Left lung (tissue), 14 donors: ENCODE measurements at places on chromosomes 1 and 21. TPM values are rescaled to one million over a fixed set of nuclear protein-coding genes. Genes with fewer than 3 reads are reported as not detected.

- DNase-seq: no peak
Observed at GRCh38 chr1:31567956-31568570, 8.3 kb upstream of the TINAGL1 start.

- DNase-seq: no peak
Observed at GRCh38 chr1:182652933-182653332, 31.5 kb downstream of the RGS8 start.

- no peak for DNase-seq
Observed at GRCh38 chr1:72637593-72637992, 355.3 kb upstream of the NEGR1 start.

Gene CRNN
- not detected for total RNA-seq

Gene KLHL17
- total RNA-seq: 17.9 TPM

GRCh38 chr1:246959944-246960693, 28.4 kb upstream of the AHCTF1 start:
- DNase-seq: no peak

DNA sequence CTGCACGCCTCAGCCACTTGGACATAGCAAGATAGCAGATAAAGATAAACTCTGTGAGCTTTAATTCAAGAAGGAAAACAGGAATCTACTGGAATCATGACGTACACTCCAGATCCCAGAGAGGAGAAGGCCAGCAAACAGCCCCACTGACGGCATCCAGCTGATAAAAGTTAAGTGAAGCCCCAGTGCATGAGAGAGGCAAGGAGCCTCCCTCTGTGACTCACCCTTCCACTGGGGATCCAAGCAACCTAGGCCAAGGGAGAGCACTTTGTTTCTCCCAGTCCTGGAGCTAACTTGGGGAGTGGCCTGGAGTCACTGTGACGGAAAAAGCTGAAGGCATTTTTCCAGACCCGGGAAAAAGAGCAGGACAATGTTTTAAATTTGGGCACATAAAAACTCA, 270.0 kb downstream of the AKT3 start:
- DNase-seq: no peak

DNA sequence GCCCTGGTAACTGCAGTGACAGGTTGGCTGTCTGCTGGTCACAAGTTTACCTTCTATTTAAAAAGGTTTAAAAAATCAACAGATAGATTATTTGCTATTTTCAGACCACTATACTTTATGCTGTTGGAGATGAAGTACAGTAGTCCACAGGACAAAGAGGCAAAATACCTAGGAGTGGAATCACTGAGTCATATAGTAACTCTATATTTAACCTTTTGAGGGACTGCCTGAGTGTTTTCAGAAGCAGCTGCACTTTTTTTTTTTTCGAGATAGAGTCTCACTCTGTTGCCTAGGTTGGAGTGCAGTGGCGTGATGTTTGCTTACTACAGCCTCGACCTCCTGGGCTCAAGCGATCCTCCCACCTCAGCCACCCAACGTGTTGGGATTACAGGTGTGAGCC, 11.7 kb downstream of the CNIH4 start:
- DNase-seq: no peak

GRCh38 chr1:15213341-15213821, 33.6 kb upstream of the FHAD1 start:
- DNase-seq: no peak

GRCh38 chr21:16578912-16579311, 849.1 kb downstream of the USP25 start:
- DNase-seq: no peak

Gene ZNF362
- 32.3 TPM for total RNA-seq

Gene CIART
- total RNA-seq: 3.4 TPM

DNA sequence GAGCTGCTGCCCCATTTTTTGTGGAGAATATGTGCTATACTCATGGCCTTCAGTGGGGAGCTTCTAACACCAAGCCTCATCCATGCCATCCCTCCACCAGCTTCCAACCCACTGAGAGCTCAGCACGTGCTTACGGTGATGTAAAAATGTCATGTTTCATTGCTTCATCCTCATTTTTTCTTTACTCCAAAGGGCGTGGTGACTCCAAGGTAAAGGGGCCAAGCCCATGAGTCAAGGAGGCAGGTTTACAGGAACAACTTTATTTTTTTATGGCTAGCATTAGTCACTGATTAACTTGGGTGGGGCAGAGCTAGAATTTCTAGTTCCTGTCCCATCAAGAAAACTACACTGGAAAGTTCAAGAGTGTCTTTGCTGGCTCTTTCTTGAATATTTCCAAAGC, at the start of gene C1orf226:
Gene C1orf226 (plus strand): TSS at position 346 of the 400 bp plus-strand sequence. CDS start 174 bp downstream, outside the sequence.
- DNase-seq: no peak

DNA sequence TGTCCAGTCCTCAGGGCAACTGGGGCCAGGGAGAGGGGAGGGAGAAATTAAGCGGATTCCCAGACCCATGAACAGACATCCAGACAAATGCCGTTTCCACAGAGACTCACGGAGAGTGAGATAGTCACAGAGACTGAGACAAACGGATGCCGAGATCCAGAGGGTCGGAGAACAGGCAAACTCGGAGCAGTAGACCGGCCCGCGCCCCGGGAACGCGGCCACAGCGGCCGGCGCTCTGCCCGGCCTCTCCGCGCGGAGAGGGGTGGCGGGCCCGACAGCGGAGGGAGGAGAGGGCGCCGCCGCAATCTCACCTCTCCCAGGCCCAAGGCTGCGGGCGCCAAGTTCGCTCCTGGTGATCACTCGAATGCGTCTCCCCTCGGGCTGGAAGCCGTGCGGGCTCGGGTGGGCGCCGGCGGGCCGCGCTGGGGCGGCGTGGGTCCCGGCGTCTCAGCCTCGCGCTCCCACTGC, 831 bp upstream of the FOXD2 start:
- no peak for DNase-seq

DNA sequence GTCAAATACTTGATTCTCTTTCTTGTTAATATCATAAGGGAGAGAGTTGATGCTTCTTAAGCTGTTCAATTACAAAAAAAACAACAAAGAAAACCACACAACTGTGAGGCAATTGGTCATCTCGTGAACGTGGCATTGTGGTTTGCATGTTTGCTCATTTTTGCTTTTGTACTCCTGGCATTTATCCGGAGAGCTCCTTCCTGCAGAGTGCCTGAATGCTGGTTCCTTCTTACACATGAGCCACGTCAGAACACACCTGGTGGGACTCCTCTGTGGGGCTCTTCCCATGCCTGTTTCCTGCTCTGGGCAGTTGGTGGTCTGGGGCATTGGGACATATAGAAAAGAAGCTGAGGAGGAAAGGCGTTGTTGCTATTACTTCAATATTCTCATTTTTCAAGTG, 25.7 kb downstream of the KCNK1 start:
- no peak for DNase-seq

DNA sequence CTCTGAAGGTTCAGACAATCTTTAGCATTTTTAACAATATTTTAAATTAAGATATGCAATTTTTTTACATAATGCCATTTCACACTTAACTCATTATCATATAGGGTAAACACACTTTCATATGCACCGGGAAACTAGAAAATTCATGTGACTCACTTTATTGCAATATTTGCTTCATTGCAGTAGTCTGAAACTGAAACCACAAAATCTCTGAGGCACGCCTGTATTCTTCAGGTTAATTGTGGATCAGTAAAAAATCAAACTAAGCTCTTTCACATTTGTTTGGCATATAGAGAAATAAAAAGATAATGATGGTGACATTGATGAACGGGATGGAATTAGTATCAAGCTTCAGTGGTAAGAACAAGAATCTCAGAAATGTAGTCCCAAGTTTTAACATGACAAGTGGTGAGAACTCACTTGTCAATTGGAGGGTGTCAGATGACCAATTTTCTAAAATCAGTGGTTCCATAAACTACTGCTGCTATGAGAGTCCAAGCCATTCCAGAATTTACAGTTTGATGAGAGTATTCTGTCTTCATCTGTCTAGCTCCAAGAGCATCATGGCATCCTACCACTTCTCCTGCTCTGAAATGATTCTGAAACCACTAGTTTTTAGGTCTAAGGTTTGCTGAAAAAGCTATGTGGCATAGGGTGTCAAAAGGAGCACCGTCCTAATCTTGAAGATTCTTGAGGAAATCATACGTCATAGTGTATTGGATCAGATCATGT, 281.0 kb downstream of the PTPRC start:
- no peak for DNase-seq

GRCh38 chr21:32514275-32515055, 70.9 kb downstream of the TCP10L start:
- no peak for DNase-seq

- DNase-seq: peak; percentile 32
Observed at GRCh38 chr1:214603819-214604252, 841 bp downstream of the CENPF start.

- no peak for DNase-seq
Observed at GRCh38 chr1:244779410-244779809, 56.0 kb upstream of the COX20 start.

- no peak for DNase-seq
Observed at GRCh38 chr1:218073062-218073461, 212.0 kb upstream of the RRP15 start.

Gene BEND5
- total RNA-seq: 2.2 TPM

- DNase-seq: no peak
Observed at GRCh38 chr1:207971331-207972219, 60.6 kb upstream of the CD34 start.

Gene CD160
- 0.42 TPM for total RNA-seq

DNA sequence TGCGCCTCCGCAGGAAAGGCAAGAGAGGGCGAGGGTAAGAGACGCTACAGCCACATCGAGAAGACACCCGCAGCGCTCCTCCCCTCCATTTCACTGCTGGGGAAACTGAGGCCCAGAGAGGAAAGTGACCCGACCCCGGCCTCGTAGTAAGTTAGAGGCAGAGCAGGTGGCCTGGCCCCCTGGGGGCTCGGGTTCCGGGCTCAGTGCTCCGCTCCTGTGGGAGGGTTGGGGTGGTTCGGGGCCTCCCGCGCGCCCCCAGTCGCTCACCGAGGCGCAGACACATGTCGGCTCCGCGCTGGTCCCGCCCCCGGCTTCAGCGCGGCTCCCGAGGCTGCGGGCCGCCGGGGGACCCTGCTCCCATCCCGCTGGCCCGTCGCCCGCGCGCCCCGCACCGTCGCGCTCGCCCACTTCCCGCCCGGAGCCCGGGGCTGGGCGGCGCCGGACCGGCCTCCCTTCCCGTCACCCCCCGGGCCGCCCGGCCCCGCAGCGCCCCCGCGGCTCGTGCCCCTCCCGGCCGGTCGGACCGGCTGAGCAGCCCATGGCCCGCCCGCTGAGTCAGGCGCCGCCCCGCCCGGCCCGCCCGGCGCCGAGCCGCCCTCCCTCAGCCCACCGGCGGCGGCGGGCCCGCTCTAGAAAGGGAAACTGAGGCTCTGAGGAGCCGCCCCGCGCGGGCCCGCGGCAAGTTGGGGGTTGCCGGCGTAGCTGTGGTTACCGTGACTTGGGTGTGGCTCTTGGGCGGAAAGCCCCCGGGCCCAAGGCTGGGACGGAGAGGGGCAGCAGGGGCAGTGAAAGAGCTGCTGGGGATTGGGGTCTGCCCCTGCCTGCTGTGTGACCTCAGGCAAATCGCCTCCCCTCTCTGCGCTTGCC, at the start of gene TMEM54:
Gene TMEM54 (minus strand): TSS at position 434 of the 867 bp plus-strand sequence. CDS start 151 bp downstream, at position 283.
- no peak for DNase-seq

Gene LCE1C
- not detected for total RNA-seq

GRCh38 chr21:37432710-37433455, 66.3 kb downstream of the DYRK1A start:
- no peak for DNase-seq

Gene KIF17
- 4.5 TPM for total RNA-seq

DNA sequence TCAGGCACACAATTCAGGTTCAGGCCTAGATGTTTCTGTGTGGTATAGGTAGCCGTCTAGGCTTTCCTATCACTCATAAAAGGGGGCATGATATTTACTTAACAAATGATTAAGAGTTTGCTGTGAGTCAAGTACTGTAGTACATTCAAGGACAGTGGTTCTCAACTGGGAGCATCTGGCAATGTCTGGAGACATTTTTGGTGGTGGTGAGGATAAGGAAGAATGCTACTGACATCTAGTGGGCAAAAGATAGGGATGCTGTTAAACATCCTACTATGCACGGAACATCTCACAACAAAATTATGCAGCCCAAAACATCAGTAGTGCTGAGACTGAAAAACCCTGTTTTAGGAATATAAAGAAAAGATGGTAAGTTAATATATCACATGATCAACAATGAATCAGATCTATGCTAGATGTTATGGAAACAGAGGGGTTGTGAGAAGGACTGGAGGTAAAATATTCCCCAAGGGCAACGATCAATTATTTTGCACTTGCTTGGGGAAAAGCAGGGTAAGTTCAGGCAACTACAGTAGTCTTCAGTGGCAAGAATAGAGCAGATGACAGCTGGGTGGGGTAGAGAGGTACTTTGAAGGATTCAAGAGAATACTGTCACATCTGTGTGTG, 4.9 kb downstream of the DNTTIP2 start:
- no peak for DNase-seq

Gene OR2G6
- total RNA-seq: not detected

Gene FDPS
- 206 TPM for total RNA-seq

- DNase-seq: no peak
Observed at GRCh38 chr1:189987509-189987908, 490.2 kb downstream of the BRINP3 start.
